ENCODE measurements at places on chromosomes 11 and 22.

DNA sequence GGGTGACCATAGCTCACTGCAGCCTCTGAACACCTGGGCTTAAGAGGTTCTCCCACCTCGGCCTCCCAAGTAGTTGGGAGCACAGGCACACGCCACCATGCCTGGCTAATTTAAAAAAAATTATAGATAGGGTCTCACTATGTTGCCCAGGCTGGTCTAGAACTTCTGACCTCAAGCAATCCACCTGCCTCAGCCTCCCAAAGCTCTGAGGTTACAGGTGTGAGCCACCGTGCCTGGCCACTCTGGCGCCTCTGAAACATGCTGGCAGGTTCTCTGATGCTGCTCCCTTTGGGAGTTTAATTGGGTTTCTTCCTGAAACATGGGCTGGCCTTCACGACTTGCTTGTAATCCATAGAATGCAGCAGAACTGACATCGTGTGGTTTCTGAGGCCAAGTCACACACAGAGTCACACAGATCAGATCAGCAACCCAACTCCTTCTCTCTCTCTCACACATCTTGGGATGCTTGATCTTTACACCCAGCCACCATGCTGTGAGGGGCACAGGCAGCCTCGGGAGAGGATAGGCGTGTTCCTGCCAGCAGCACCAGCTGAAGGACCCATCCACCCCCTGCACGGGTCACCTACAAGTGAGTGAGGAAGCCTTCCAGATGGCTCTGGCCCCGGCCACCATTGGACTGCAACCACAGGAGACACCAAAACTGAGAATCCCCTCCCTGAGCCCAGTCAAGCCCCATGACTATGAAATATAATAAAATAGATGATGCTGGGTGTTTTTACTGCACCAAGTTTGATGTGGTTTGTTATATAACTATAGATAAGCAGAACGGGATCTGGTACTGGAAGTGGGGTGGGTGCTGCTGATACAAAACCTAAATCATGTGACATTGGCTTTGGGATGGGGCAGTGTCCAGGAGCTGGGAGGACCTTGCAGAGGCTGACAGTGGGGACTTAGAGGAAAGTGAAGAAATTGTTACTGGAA is 3.1 kb upstream of the GSC2 start:
- DNase-seq, result no peak

- no peak for DNase-seq
Observed at GRCh38 chr22:36100134-36100824, 60.3 kb downstream of the APOL3 start.

DNA sequence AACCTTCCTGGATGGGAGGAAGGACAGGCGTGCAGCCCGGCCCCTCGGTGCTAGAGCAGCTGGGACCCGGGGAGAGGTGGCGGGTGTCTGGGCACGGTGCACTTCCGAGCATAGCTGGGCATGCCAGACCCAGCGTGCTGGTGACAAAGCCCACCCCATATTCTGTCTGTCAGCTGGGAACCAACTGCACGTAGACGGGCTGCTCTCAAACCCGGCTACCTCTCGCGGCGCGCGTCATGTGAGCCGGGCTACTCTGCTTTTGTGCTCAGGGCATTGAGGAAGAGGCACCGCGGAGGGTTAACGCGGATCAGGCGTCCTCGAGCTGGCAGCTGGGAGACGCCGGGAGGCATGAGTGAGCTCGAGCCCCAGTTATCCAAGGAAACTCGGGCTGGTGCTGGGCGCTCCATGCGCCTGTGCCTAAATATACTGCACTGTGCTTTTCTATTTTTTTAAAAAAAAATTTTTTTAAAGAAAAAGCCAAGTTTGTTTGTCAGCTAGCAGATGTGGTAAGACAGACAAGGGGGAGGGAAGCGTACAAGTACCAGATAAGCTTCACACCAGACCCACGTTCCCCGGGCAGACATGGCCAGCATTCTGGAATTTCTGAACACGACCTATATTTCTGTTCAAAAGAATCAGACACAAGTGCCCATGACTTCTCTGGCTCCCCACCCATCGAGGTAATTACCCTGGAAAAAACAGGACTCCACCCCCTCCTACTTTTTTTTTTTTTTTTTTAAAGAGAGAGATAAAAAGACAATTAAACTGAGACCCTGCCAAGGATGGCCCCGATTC is 425.6 kb downstream of the SHANK2 start:
- DNase-seq, result no peak

DNA sequence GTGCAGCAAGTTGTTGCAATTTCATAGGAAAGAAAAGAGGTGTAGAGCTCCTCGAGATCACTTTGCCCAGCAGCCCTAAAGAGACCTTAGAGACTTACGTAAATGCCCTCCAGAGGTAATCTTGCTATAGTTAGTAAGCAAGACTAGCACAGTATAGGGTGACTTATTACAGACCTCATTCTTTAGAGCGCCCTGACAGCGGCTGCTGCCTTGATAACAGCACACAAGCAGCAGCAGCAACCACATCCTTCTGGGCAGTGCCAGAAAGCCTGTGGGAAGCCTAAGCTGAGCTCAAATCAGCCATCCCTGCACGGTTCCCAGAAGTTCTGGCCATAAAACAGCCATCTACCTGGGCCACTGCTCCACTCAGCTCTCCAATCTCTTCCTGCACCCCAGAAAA is 22.6 kb upstream of the OR56B1 start:
- DNase-seq, result no peak

- no peak for DNase-seq
Observed at GRCh38 chr11:87185228-87185627, 147.5 kb downstream of the TMEM135 start.

DNA sequence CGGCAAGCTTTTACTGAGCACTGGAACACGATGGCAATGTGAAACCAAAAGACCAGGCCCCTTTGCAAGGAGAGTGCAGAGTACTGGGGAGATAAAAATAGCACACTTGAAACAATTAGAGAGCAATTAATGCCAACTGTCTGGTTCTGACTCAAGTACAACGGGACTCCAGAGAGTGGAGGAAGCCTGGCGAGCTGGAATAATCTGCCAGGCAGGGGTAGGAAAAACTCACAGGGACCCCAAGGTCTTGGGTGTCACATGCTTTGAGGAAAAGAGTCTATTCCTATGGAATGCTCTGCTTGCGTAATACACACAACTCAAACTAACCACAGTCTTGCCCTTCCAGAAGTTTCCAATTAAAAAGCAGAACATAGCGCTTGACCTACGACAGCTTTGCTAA is 113.0 kb upstream of the CLMP start:
- DNase-seq, result no peak

- no peak for DNase-seq
Observed at GRCh38 chr11:32213223-32213622, 122.3 kb downstream of the RCN1 start.

- no peak for DNase-seq
Observed at GRCh38 chr11:65968600-65969482, 7.3 kb downstream of the SART1 start.

DNA sequence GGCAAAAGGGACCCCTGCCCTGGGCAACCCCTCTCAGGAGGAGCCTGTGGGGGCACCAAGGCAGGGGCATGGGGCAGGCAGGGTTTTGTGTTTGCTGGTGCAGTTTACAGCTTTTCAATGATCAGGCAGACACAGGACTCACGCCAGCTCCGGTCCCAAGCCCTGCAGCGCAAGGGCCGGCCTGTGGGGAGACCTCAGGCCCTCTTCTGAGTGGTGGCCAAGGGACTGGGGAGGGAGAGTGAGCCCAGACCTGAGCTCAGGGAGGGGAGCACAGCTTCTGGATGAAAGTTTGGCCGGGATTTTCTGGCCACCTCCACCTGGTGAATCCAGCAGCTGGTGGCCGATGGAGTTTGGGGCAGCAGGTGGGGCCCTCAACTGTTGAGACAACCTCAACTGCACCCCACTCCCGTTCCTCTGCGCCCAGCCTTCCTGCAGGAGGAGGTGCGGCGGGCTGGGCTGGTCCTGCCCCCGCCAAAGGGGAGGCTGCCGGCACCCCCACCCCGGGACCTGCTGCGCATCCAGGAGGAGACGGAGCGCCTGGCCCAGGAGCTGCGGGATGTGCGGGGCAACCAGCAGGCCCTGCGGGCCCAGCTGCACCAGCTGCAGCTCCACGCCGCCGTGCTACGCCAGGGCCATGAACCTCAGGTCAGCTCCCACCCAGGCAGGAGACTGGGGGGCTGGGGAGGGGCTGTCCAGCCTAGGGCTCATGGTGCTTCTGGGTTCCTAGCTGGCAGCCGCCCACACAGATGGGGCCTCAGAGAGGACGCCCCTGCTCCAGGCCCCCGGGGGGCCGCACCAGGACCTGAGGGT is 3.6 kb downstream of the TCIRG1 start:
- DNase-seq, result no peak

DNA sequence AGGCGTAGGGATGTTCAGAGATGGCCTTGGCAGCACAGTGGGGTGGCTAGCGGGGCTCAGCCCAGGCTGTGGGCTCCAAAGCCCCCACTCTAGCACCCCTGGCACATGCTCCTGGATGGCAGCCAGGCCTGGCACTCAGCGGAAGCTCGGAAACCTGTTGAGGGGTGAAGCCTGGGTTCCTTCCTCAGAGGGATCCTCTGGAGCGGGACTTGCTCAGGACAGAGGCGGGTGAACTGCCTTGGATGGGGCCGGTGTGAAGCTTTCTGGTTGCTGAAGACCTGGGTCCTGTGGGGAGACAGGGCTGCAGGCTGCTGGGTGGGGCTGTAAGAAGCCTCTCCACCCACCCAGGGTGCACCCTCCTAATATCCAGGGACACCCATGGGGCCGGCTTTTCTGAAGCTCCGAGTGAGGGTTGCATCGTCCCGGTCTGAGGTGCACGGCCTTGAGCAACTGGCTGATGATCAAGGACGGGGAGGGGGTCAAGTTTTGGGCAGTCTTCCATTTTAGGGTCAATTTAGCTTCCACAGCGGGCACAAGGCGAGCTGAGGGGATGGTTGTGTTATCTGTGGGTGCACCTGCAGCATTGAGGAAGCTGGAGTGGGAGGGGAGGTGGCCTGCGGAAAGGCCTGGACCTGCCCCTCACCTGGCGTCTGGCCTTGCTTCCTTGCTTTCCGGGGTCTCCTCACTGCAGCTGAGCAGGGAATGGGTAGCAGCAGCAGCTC is 5.2 kb downstream of the MRGPRE start:
- no peak for DNase-seq

- no peak for DNase-seq
Observed at GRCh38 chr22:35688913-35689675, 28.6 kb upstream of the APOL5 start.

DNA sequence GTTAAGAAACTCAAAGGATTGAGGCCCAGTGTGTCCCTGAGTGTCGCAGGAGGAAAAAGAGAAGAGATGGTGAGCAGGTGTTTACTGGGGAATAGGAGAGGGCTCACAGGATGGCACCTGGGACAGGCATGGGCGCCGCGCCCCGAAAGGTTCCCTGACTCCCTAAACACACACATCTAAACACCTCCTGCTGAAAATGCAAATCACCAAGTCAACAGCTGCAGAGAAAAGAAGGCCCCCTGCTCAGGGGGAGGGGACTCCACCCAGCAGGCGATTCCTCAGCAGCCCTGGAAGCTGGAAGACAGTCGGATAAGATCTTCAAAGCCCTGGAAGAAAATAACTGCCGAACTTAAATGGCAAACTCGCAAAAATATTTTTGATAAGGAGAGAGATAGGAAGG is 377.2 kb downstream of the BRD1 start:
- DNase-seq, result no peak

- DNase-seq, result no peak
Observed at GRCh38 chr11:21564833-21565682, 627.8 kb upstream of the ANO5 start.

GRCh38 chr11:109894242-109894641 is 198.9 kb upstream of the ZC3H12C start:
- no peak for DNase-seq

- no peak for DNase-seq
Observed at GRCh38 chr11:117037279-117037974, 60.8 kb downstream of the SIK3 start.

DNA sequence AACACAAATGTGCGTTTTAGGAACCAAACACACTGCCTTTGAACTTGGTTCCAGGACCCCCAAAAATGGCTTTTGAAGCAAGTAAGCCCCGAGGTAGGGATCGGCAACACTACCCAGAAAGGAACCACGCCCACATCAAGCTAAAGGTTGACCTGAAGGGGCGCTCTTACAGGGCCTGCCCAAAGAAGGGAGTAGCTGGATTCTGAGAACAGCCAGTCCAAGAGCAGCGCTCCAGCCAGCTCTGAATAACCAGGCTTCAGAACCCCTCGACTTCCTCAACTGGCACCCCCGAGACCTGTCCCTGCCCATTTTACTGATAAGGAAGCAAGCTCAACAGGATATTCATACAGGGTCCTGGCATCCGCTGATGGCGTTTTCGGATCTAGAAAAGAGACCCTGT is 18.9 kb upstream of the MOB2 start:
- no peak for DNase-seq

DNA sequence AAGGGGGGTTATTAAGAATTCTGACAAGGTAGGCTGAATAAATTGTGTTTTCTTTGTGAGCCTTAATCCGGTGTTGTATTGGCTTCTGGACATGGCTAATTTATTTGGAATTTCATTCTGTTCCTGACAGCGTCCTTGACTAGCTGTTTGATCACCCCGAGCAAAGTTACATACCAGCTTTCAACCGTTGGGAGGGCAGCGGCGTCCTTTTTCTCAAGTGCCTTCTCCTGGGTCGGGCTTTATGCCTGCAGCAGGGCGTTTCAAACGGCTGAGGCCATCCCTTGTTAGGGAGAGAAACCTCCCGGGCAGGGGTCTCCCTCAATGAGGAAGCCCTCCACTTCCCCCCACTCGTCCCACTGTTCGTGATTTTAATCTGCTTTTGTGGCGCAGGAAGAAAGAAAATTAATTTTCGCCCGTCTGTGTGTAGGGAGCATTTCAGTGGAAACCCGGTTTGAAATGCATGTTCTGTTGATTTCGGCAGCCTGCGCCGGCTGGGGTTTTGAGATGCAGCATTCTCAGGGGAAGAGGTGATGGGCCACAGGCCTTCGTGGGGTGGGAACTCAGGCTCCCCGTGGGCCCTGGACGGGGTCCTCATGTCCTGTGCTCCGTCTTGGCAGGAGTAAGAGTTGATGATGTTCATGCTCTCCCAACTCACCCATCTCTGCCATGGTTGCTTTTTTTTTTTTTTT is 2.9 kb upstream of the SMIM38 start:
- DNase-seq, result no peak

GRCh38 chr11:79570104-79570503 is 129.3 kb upstream of the TENM4 start:
- DNase-seq, result no peak

- DNase-seq, result no peak
Observed at GRCh38 chr11:60930394-60930793, 6.1 kb downstream of the TMEM132A start.

- DNase-seq, result no peak
Observed at GRCh38 chr11:111557425-111558111, 17.0 kb downstream of the LAYN start.

GRCh38 chr11:131356206-131356605 is 14.2 kb upstream of the NTM start:
- no peak for DNase-seq

DNA sequence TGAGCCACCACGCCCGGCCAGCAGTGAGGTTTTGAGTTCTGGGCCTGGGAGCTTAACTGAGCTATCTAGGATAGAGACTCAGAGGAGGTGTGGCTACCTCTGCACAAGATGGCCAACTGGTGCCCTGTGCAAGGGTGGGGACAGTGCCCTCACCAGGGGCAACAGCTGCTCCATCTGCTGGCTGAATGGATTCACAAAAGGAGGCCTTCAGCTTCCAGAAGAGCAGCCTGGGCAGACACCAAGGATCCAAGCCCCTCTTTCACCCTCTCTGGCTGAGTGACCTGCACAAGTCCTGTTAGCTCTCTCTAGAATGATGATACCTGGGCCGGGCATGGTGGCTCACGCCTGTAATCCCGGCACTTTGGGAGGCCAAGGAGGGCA is 33.5 kb upstream of the BAIAP2L2 start:
- DNase-seq, result no peak

- no peak for DNase-seq
Observed at GRCh38 chr11:17185938-17186337, 21.8 kb downstream of the PIK3C2A start.

- DNase-seq, result no peak
Observed at GRCh38 chr22:50115693-50116092, 25.9 kb downstream of the MOV10L1 start.
